ENCODE measurements at places on chromosomes 11 and 22. TPM values are rescaled to one million over a fixed set of nuclear protein-coding genes. Genes with fewer than 3 reads are reported as not detected.

Gene SMIM38
- under 0.01 TPM for total RNA-seq

Gene MMP13
- not detected for total RNA-seq

Gene TST
- 54.9 TPM for total RNA-seq

Gene HTR3A
- not detected for total RNA-seq

GRCh38 chr11:65572356-65573051 lies at the start of gene FAM89B:
Gene FAM89B, plus strand, starts transcription at chr11:65572538. Its CDS starts 132 bp downstream, at chr11:65572670.
- DNase-seq: peak; percentile 82

Data from lung microvascular endothelial cell (primary cell).